ENCODE measurements at places on chromosomes 7 and 10.

DNA sequence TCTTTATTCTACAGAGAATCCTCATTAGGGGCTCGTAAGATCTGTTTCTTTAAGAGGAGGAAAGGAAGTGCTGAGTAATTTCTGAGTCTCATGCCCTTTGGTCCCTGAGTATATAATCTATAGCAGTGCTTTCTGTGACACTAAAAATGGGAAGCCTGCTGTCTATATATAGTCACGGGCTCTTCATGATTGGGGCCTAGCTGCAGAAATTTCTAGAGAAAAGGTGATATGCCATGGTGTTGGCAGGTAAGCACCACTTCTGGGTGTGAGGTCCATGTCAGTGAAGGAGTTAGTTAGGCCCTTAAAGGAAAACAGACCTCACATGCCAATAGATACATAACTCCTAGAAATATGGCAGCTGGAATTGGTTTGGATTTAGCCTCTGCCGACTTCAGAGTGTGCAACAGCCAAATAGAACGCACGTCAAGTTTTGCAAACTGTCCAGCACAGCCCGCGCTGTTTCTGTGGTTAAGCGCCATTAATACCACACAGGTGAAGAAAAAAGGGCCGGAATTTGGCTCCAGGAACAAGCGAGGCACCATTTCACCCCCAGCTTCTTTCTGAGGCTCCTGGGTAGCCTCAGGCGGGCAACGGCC lies 123.2 kb downstream of the TACC2 start:
- DNase-seq, result no peak

GRCh38 chr7:134710854-134711624 lies 64.4 kb downstream of the BPGM start:
- peak; percentile 7 for DNase-seq

- DNase-seq, result no peak
These were observed 114.6 kb upstream of the AGK start for GRCh38 chr7:141436575-141437075.

GRCh38 chr7:120733143-120733542 lies 124.8 kb downstream of the TSPAN12 start:
- no peak for DNase-seq

GRCh38 chr10:36531621-36532020 lies 593.8 kb upstream of the ANKRD30A start:
- DNase-seq, result no peak

GRCh38 chr7:127409629-127410028 lies 17.1 kb upstream of the ZNF800 start:
- no peak for DNase-seq
